ENCODE measurements at places on chromosomes 2 and 18.

DNA sequence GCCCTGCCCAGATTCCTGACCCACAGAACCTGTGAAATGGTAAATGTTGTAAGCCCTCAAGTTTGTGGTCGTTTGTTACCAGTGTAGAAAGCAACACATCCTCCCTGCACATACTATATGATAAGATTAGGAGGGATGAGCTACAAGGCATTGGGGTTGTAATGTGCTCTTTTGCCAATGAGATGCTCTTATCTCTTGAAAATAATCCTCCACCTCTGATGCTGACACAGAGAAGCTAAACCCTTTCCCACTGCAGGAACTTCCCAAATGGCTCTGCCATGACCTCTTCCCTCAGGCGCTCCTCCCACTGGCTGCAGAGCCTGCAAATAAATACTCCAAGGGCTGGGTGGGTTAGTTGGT lies 23.5 kb downstream of the CDC42EP3 start:
- no peak for DNase-seq

GRCh38 chr2:120036145-120036544 lies 23.3 kb downstream of the EPB41L5 start:
- DNase-seq = no peak

- DNase-seq = peak; percentile 1
Observed at GRCh38 chr2:186641807-186642321, 52.0 kb upstream of the FAM171B start.

- DNase-seq = no peak
Observed at GRCh38 chr18:63040788-63041410, 278.7 kb downstream of the BCL2 start.

GRCh38 chr2:186535861-186536260 lies 49.8 kb downstream of the ZC3H15 start:
- no peak for DNase-seq

DNA sequence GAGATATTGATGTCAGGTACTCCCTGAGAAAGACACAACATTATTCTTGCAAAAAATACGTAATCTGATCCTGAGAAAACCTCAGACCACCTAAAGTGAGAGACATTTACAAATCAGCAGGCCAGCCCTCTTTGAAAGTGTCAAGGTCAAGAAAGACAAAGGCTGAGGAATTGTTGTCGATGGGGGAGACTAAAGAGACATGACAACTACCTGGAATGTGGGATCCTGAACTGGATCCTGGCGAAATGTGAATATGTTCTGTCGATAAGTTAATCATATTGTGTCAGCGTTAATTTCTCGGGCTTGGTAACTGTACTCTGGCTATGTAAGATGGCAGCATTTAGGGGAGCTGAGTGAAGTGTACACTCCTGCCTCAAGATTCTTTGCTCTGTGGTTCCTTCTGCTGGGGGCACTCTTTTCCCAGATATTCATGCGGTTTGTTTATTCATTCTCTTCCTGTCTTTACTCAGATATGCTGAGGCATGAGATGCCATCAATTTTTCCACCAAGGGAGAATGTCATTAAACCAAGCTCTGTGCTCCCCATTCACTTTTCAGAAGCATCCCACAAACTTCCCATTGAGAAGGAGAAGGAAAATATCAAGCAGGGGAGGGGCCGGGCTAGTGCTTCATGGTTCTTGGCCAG lies 154.9 kb downstream of the CAPN13 start:
- DNase-seq = no peak

GRCh38 chr2:50535256-50535655 lies 496.7 kb downstream of the NRXN1 start:
- no peak for DNase-seq

- DNase-seq = no peak
Observed at GRCh38 chr2:112665113-112665780, 19.5 kb downstream of the SLC20A1 start.

- DNase-seq = no peak
Observed at GRCh38 chr2:64487256-64488049, 33.5 kb downstream of the LGALSL start.

- no peak for DNase-seq
Observed at GRCh38 chr18:75071484-75071785, 137.5 kb downstream of the PTGR3 start.

GRCh38 chr2:32810909-32811495 lies 135.8 kb upstream of the LTBP1 start:
- no peak for DNase-seq

- DNase-seq = no peak
Observed at GRCh38 chr2:205166745-205167144, 515.6 kb upstream of the NRP2 start.

- DNase-seq = no peak
Observed at GRCh38 chr18:22110461-22110924, 58.9 kb upstream of the GATA6 start.

DNA sequence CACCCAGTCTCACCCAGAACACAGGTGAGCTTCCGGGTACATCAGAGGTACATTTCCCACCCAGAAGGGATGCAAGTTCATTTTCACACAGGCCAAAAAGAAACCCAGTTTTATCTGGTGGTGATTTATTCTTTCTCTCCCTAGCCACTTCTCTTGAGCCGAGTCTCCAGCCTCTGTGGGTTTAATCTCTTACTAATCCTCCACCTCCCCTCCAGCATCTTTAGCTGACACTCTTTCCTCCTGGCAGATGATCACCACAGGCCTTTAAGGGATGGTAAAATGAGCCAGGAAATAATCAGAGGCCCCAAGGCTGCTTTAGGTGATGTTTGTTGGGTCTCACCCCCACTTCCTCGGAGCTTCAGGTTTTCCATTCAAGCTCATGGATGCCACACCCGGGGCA lies 145.7 kb upstream of the DLX2 start:
- no peak for DNase-seq

DNA sequence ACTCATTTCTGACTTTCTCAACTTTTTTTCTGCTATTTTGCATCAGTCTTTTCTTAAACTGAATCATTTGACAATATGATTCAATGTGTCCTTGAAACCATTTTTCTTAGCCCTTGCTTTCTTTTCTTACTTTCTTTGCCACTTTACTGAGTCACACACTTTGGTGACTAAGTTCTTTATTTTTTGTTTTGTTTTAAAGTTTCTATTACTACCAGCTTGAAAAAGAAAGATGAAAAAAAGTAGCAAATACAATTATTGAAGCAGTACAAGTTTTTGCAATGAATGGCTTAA lies 116.5 kb downstream of the DOCK10 start:
- DNase-seq = no peak

DNA sequence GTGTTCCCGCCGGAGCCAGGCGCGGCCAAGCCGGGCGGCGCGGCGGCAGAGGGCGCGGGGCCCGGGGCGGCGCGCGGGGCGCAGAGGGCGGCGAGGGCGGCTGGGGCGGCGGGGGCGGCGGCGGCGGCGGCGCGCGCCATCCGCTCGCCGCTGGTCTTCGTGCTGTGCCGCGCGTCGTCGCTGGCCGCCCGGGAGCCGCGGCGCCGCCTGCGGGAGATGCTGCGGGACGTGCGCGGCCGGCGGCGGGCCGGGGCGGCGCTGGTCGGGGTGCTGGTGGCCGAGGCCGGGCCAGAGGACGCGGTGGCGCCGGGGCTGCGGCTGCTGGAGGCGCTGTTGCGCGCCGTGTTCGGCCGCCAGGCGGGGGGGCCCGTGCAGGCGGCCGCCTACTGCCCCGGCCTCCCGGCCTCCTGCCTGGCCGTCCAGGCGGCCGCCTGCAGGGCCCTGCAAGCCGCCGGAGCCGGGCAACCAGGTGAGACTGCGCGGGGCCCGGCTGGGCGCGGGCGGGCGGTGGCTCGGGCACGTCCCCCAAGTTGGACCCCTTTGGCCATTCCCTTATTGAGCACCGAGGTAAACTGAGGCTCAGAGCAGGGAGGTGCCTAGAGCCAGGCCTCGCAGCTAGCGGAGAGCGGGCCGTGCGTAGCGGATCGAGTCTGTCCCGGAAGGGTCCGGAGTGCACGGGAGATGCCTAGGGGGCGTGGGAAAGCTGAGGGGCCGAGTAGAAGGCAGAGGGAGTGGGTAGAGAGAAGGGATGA lies 584 bp downstream of the C2orf72 start:
- DNase-seq = no peak

GRCh38 chr2:111898703-111899514 lies 502 bp downstream of the MERTK start:
- no peak for DNase-seq

DNA sequence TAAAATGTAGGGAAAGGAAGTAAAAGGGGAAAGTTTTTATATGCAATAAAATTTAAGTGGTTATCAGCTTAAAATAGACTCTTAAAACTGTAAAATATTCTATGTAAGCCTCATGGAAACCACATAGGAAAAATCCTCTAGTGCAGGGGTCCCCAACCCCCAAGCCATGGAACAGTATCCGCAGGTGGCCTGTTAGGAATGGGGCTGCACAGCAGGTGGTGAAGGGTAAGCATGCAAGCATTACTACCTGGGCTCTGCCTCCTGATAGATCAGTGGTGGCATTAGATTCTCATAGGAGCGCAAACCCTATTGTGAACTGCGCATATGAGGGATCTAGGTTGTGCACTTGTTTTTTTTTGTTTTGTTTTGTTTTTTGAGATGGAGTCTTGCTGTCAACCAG lies 1409.3 kb upstream of the CDH2 start:
- no peak for DNase-seq

DNA sequence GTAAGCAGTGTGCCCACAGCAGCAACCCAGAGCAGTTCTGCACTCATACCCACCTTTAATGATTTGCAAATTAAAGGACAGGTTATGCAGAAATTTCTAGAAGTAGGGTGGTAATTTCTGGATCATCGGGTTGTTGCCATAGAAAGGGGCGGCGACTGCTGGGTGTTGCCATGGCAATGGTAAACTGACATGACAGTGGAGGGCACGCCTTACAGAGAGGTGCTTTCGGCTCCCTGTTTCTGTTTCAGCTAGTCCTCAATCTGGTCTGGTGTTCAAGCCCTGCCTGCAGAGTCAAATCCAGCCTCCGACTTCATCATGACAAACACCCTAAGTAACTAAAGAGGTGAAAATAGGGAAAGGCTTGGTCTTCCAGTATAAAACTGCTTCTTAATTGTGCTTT lies 667.7 kb downstream of the SOCS6 start:
- no peak for DNase-seq

DNA sequence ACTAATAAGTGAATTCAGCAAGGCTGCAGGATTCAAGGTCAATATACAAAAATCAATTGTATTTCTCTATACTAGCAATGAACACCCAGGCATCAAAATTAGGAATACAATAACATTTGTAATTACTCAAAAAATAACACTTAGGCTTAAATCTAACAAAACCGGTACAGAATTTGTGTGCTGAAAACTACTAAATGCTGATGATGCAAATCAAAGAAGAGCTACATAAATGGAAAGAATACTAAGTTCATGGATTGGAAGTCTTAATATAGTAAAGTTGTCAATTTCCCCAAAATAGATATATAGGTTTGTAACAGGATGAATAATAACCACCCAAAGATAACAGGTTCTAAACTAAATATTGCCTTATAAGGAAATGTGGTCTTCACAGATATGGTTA lies 286.5 kb downstream of the ALK start:
- no peak for DNase-seq

DNA sequence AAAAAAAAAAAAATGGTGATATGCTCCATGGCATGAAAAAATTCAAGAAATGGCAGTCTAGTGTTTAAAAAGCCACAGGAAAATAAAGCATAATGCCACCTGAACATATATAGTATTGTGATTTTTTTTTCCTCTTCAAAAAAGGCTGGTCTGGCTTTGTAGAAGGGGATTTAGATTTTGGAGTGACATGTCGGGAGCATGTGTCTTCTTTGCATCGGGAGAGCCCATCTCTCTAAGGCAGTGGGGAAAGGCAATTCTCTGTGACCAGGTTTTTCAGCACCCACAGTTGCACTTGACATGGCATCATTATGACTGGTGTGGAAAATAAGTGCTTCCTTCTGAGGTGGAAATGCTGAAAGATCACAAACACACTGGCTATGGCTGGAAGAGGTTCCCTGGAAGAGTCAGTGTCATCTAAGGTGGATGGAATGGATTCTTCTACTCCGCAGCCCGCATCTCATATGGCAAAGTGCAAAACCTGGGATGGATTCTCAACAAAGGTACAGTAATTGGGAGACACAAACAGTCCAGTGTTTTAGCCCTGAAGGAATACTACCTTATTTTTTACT lies 172.5 kb downstream of the AGAP1 start:
- no peak for DNase-seq

- no peak for DNase-seq
Observed at GRCh38 chr2:73008766-73009135, 62.8 kb downstream of the SFXN5 start.

DNA sequence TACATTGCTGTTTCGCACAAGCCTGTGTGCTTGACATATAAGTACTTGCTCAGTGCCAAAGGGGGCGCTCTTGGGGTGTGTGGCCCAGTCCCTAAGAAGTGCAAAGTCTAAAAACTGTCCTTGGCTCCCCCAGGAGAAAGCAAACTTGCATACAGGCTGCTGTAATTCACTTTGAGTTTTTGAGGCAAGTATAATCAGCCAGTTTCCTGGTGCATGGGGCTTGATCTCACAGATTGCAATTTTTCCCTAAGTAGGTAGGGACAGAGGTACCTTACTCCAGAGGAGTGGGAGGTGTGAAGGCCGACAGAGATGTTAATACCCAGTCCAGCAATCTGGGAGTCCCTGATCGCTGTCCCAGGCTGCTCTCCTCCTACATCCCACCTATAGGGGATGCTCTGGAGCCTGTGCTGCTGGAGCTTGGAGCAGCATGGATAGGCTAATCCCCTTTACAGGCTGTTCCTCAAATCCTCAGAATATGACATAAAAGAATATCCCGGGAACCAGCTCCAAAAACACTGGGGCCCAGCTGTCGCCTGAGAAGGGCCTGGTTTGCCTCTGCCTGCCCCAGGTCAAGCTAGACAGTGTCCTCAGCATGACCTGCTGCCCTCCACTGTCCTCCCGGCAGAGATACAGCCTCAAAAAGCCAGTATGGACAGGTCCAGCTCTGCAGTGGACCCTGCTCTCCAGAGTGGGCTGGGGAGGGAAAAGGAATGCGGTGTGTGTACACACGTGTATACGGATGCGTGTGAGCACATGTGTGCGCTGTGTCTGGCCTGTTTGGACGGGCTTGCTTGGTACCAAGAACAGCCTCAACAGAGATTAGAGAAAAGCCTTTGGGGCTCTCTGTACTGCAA lies 136.5 kb upstream of the HAAO start:
- DNase-seq = no peak

DNA sequence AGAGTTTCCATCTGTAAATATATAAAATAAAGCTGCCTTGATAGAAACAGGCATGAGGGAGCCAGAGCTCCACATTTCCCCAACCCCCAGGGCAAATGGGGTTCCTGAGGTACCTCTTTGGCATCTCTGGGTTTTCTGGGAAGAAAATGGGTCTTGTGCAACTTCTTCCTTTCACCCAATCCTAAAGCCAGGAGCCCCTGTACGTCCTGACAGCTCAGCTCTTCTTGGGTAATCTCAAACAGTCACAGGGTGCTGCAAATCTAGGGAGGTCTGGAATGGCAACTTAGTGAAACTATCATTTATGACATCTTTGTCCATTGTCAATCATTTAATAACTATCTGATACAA lies 36.6 kb upstream of the STAT1 start:
- DNase-seq = no peak

DNA sequence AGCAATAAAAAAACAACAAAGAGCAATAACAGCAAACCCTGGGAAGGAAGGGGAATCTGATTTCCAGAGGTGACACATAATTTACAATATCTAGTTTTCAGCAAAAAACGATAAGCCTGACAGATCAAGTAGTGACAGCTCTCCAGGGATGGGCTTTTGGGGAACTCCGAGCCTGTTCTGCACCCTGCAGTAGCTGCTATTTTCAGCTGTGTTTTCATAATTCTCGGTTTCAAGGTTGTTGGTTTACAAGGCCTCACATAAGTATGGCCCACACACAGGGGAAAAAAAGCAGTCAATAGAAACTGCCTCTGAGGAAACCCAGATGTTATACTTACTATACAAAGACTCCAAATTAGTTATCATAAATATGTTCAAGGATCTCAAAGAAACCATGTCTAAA lies 67.7 kb upstream of the CTLA4 start:
- no peak for DNase-seq

Data from activated CD4-positive, alpha-beta T cell treated with anti-CD3 and anti-CD28 coated beads for 24 hours (primary cell).